ENCODE measurements at places on chromosomes 2 and 18.
A peak's percentile ranks its signal among the peaks of the same experiment; 100 is the strongest.

DNA sequence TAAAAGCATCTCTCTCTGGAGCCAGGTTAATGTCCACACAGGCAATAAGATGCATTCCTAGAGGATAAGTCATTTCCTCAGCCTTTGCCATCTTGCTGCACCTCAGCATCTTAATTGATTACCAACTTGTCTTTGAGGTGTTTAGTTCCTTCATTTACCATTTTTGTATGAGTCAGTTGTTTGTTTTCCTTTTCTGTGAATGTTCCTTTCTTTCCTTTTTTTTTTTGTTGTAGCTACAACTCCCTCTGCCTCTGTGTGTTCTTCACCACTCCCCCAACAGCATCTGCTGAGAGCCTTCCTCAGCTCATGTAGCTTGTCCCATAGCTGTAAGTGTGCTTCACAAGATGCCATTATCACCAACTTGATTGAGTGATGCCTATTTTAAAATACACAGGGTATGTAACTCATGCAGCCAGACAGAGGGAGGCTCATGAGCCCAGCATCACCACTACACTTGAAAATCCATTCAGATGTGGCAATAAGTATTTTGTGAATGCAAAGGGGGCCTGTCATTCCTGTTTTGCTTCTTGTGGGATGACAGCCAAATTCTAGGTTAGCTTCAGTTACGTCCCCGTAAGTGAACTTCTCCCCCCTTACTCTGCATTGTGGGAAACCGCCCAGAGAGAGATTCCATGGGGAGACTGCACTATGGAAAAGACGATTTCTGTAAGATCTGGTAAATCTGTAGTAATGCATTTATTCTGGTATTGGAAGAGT lies 315.9 kb upstream of the ZEB2 start:
- DNase-seq, result no peak

- DNase-seq, result no peak
These were observed 401.5 kb downstream of the CNTNAP5 start for GRCh38 chr2:124426625-124427024.

- no peak for DNase-seq
These were observed 65.3 kb downstream of the SUCLG1 start for GRCh38 chr2:84393829-84394228.

GRCh38 chr18:28725876-28726275 lies 548.9 kb upstream of the CDH2 start:
- no peak for DNase-seq

- DNase-seq, result no peak
These were observed 611.1 kb upstream of the FANCL start for GRCh38 chr2:58852243-58852642.

- peak; percentile 19 for DNase-seq
These were observed at the start of gene SCN2A for GRCh38 chr2:165239230-165239629. Gene SCN2A, plus strand, starts transcription at chr2:165239414. Its CDS starts 56,410 bp downstream, at chr2:165295824.

GRCh38 chr2:26067980-26068507 lies 34.2 kb downstream of the RAB10 start:
- DNase-seq, result no peak

All from right kidney (tissue), 9 donors.